ENCODE measurements at places on chromosomes 7 and 10. TPM values are rescaled to one million over a fixed set of nuclear protein-coding genes. Genes with fewer than 3 reads are reported as not detected.

Gene RGR
- not detected for total RNA-seq

Gene EPO
- not detected for total RNA-seq

Gene RTKN2
- 6.9 TPM for total RNA-seq

- no peak for DNase-seq
- no peak overlapping the region for H3K4me3 ChIP-seq
- H3K27ac ChIP-seq: no peak overlapping the region
- no peaks in the 10 kb centered on the region for H3K36me3 ChIP-seq
- no peaks in the 10 kb centered on the region for H3K27me3 ChIP-seq
Observed at GRCh38 chr10:111410740-111411139, 333.9 kb downstream of the ADRA2A start.

DNA sequence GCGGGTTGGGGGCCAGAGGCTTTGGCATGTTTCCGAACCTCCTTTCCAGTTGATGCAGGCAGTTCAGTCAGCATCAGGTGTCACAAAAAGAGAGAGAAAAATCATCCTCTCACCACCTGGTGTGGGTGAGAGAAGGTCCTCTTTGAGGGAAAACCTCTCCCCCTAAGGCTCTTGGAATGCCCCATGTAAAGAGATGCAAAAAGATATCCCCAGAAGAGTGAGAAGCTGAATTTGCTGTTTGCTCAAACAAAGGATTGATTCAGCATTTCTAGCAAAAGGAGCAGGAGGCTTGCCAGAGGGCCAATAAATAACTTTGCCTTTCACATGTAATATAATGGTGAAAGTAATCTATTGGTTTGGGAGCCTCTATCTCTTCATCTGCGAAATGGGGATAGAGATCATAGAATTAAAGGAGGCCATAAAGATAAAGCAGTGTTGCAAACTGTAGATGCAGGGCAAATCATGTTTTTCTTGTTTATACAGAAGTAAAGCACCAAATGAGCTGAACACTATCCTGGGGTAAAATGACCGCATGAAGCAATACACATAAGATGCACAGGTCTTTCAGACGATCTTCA lies 425.9 kb downstream of the LRMDA start:
- H3K4me3 ChIP-seq: no peak overlapping the region
- H3K36me3 ChIP-seq: no peaks in the 10 kb centered on the region
- no peaks in the 10 kb centered on the region for H3K27me3 ChIP-seq
- no peaks in the 10 kb centered on the region for H3K4me1 ChIP-seq

GRCh38 chr10:10855151-10855581 lies 162.5 kb upstream of the CELF2 start:
- no peak for DNase-seq
- H3K4me1 ChIP-seq: peaks cover 1% of the 10 kb centered on the region
- H3K27ac ChIP-seq: no peak overlapping the region
- no peaks in the 10 kb centered on the region for H3K36me3 ChIP-seq
- H3K4me3 ChIP-seq: no peak overlapping the region

GRCh38 chr7:100215895-100216294 lies 3.9 kb upstream of the PVRIG start:
- no peak overlapping the region for H3K27ac ChIP-seq
- peaks cover 22% of the 10 kb centered on the region for H3K36me3 ChIP-seq
- H3K4me1 ChIP-seq: peaks cover 50% of the 10 kb centered on the region
- H3K27me3 ChIP-seq: no peaks in the 10 kb centered on the region
